ENCODE measurements at places on chromosomes 12 and 14.

- DNase-seq: no peak
These were observed 227.7 kb downstream of the SLC16A7 start for GRCh38 chr12:59823567-59823966.

- no peak for DNase-seq
These were observed 57.3 kb downstream of the DAD1 start for GRCh38 chr14:22531451-22532344.

- no peak for DNase-seq
These were observed 99.0 kb downstream of the SETD3 start for GRCh38 chr14:99381688-99382060.

DNA sequence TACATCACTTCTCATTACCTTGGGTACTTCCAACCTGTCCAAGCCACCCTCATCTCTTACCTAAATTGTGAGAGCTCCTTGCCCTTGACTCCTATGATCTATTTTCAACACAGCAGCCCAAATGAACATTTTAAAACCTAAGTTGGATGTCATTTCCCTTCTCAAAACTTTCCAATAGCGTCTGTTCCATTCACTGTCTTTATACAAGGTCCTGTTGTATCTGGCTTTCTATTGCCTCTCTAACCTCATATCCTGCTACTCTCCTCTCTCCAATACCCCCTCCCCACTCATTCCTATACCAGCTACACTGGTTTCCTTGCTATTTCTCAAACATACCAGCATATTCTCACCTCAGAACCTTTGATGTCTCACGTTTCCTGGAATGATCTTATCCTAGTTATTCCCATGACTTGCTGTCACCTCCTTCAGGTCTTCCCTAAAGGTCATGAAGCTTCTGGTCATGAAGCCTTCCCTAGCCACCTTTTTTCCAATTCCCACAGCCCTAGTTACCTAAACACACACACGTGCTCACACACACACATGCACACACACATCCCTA, 4.1 kb upstream of the KANSL2 start:
- no peak for DNase-seq

DNA sequence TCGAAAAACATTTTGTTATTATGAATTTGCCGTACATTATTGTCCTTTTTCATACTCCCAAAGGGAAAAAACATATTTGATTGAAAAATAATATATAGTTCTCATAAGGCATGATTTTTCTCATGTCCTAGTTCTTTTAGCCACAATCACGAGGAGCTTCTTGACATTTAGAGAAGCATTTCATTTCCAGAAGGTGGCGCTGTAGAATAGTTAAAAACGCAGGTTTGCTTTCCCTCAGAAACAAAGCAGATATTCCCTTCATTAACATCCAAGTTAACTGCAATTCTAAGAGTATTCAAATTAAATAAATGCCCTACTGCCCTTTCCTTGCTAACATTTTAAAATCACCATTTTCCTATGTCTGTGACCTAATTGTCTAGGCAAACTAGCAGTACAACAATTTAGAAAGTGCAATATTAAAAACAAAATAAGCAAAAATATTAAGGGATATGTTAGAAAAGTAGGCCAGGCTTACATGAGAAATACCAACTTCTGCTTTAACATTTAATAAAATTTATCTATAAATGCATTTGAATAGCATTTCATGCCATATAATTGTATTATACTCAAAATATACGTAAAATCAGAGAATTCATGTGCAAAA, 10.9 kb upstream of the PIK3C2G start:
- DNase-seq: no peak
